ENCODE measurements at places on chromosomes 1 and 21.
A peak's percentile ranks its signal among the peaks of the same experiment; 100 is the strongest.

DNA sequence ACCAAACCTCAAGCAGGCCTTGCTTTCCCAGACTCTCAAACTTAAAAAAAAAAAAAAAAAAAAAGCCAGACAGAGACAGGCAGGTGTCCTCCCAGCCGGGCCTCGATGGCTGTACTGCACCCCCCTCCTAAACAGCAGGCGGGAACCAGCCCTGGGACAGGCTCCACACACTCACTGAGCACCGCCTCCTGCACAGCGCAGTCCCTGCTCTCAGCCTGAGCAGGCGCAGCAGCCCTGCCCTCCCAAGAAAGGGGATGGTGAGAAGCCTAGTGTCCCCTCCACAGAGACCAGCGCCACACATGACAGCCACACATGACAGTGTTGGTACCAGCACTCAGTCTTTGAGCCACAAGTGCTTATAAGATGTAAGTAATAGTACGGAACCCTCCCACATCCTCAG is 11.9 kb downstream of the MX2 start:
- DNase-seq: no peak

GRCh38 chr1:90387805-90388204 is 329.3 kb downstream of the BARHL2 start:
- DNase-seq: no peak

DNA sequence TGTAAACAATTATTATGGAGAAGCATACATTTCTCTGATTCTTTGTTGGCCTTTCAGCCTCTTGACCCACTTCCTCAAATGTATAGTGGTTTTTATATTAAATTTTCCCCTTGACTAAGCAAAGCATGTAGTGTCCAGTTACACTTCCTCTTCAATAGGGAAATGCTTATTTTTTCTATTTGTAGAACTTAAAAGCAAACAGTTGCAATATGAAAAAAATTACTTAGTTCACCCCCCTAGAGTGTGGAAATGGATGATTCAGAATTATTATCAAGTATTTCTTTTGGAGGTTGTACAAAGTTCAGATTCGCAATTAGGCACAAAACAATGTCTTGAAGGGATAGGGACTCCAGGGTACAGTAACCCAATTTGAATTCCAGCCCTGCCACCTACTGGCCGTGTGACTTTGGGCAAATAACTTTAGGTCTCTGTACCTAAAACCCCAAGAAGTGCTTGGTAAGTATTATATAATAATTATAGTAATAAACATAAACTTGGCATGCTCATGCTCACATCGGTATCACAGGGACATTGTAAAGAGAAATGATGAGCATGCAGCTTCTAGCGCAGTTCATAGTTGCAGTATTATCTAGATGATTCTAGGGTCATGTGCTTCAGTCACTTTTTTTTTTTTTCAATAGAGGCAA is 28.6 kb upstream of the IFNGR2 start:
- no peak for DNase-seq

GRCh38 chr1:93702828-93703183 is 21.2 kb upstream of the BCAR3 start:
- DNase-seq: no peak

DNA sequence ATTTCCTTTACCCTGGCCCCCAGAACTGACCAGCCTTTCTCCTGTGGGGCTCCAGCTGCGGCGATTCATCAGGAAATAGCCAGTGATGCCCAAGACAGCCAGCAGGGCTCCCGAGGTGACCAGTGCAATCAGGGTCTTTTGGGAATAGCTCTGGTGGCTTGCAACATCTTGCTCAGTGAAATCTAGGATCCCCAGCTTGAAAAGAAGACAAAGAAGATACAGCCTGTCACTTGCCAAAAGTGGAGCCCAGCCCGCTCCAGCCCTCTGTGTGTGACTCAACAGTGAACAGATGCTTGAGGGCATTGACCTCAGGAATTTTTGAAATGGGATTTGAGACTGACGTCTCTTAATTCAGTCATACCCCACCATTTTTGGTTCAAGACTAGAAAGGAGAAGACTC is 22.3 kb downstream of the CD34 start:
- DNase-seq: no peak

- peak; percentile 85 for DNase-seq
Measured at GRCh38 chr1:109509176-109510134, at the start of gene AMIGO1. TSS of gene AMIGO1 (minus strand) at chr1:109509727. CDS start at chr1:109508912, 815 bp downstream.

- no peak for DNase-seq
Measured at GRCh38 chr1:200478945-200479558, 69.2 kb upstream of the ZNF281 start.

GRCh38 chr1:41325801-41326200 is 35.4 kb upstream of the FOXO6 start:
- no peak for DNase-seq

DNA sequence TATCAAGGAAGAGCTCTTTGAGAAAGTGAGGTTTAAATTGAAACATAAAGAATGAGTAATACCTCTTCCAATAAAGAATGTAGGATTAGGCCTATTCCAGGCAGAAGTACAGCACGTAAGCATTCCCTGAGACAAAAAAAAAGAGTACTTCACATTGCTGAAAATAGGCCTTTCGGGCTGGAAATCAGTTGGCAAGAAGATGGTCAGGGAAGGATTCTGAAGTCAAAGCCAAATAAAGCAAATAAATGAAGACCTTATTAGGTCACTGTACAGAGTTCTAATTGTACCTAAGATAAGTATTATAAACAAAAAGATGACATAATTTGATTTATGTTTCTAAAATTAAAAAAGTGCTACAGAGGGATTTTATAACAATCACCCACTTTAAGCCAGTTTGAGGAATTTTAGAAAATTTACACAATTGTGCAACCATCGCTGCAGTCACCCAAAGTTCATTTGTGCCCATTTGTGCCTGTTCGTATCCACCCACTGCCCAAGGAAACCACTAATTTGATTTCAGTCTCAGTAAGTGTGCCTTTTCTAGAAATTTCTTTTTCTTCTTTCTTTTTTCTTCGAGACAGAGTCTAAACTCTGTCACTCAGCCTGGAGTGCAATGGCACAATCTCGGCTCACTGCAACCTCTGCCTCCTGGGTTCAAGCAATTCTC is 58.6 kb downstream of the FMO4 start:
- no peak for DNase-seq
